ENCODE measurements at places on chromosomes 5 and 9. TPM values are rescaled to one million over a fixed set of nuclear protein-coding genes. Genes with fewer than 3 reads are reported as not detected.

PPIC gene
- total RNA-seq = 46.1 TPM

MYMK gene
- not detected for total RNA-seq

LCN6 gene
- total RNA-seq = 16.0 TPM

SPATA6L gene
- 15.1 TPM for total RNA-seq

DTWD2 gene
- total RNA-seq = 12.4 TPM

ADGRD2 gene
- total RNA-seq = not detected

PLAC8L1 gene
- total RNA-seq = not detected

SAXO1 gene
- total RNA-seq = 0.35 TPM

NEUROG1 gene
- total RNA-seq = not detected
